GOT3 (cell line): ENCODE measurements at places on chromosomes 12 and 14.

- DNase-seq = no peak
These were observed 22.9 kb upstream of the CCND2 start for GRCh38 chr12:4250691-4251090.

DNA sequence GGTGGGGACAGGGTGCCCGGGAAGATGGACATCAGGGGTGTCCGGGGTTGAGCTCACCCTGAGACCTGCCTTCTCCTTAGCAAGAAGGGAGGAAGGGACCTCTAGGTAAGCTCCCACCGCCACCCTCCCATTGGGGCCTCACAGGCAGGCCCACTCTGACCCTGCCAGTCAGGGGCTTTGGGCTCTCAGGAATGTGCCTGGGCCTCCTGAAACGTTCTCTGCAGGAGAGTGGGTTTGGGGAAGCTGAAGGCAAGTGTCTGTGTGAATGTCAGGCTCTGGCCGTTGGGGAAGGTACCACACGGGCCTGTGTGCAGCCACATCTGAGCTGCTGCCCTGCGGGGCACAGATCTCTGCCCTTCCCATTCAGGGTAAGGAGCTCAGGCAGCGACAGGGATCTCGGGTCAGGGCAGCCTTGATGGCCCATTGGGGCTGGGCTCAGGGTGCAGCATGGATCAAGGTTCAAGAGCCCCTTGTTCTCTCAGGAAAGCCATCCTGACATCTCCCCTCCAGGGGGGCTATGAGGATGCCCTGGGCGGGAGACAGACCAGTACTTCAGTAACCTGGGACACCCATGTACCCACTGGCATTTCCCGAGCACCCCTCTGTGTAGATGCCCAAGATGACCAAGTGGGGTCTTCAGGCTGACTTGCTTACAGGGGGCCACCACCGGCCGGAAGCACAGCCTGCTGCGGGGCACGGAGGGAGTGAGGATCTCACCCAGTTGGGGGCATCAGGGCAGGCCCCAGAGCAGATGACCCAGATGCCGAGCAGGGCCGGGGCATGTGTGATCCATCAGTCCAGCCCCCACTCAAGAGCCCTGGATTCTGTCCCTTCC lies 29.7 kb downstream of the FAM222A start:
- DNase-seq = no peak

DNA sequence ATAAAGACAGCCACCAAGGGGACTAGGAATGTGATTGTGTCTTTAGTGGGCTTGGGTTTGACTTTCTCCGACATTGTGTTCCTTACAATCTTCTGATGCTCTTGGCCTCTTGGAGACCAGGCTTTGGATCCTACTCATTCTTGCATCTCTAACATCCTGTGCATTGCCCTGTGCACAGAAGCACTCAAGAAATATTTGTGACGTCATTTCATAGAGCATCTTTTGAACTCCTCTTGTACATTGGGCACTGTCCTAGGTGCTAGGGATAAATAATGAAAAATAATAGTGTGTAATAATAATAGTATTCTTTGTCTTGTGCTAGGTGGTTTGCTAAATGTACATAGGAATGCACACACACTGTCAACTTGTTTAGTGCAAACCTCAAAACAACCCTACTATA lies 108.8 kb upstream of the LHX5 start:
- DNase-seq = no peak

DNA sequence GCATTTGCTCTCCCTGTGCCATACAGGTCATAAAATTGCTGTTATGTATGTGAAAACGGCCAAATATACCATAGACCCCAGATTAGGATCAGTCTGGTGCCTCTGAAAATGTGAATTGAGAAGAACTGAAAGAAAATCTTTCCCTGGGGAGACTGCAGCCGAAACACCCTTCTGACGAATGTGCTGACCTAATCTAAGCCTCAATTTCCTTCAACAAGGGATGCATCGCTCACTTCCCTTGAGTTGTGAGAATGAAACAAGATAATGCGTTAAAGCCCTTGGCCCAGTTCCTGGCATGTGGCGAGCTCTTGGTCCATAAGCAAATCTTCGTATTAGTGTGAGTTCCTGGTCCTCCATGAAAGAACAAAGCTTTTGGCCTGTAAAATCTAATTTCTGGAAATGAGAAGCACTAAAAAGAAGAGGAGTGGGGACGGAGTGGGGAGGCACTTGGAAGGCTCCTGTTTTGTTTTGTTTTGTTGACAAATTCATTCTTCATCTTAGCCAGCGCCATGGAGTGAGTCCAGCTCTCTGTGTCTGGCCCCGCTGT lies 49.5 kb upstream of the RTRAF start:
- DNase-seq = no peak

DNA sequence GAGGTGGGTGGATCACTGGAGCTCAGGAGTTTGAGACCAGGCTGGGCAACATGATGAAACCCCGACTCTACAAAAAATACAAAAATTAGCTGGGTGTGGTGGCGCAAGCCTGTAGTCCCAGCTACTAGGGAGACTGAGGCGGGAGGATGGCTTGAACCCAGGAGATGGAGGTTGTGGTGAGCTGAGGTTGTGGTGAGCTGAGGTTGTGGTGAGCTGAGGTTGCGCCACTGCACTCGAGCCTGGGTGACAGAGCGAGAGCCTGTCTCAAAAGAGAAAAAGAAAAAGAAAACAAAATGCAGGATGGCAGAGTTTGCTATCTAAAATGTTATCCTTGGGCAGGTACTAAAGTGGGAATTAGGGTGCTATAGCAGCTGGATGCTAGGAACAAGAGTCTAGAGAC lies 10.8 kb upstream of the GPRC5A start:
- DNase-seq = no peak
